ENCODE measurements at places on chromosomes 4 and X.

DNA sequence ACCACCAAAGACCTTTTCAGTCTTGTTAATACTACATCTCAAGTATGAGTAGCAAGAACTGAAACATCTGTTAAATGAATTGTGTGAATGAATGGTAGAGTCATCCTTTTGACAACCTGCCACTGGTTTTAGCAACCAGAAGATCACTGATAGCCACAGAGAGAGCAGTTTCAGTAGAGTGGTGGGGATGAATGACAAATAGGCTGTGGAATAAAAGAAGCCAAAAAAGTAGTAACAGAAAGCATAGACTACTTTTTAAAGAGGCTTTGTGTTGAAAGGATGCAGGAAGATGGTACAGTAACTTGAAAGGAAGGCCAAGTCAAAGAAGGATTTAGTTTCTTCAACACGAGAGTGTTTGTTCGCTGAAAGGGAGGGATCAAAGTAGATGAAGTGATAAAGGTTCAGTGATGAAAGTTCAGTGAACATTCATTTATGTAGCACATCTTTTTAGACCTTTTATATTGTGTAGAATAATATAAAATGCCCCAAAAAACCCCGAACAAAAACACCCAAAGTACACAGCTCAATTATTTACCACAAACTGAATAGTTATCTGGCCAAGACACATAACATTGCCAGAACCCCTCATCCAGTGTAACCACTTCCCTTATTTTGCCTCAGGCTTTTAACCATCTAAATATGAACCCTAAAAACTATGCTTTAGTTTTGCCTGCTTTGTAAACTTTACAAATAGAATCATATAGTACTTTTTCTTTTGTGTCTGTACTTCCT is 40.1 kb upstream of the EIF1AX start:
- no peaks in the 10 kb centered on the region for H3K36me3 ChIP-seq
- H3K4me3 ChIP-seq: no peak overlapping the region
- no peaks in the 10 kb centered on the region for H3K27me3 ChIP-seq

DNA sequence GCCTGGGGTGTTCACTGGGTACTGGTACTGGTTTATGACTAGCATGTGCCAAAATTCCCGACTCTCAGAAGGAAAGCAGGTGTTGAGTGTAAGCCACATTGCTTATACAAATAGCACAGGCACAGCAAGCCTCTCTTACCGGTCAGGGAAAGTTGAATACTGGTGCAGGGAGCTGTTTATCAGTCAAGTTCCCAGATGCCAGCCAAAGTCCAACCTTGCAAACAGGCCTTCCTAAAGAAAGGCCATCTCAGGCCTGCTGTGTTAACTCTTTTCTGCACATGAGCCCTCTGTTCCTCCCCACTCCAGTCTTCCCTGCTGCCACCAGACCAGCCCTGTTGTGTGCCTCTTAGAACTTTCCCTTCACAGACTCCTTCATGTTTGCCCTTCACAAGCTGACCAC is 34.2 kb downstream of the PKD2 start:
- H3K4me1 ChIP-seq: no peaks in the 10 kb centered on the region
- no peak for DNase-seq
- H3K27ac ChIP-seq: no peak overlapping the region

- no peaks in the 10 kb centered on the region for H3K36me3 ChIP-seq
- no peaks in the 10 kb centered on the region for H3K27me3 ChIP-seq
- no peak overlapping the region for H3K4me3 ChIP-seq
- no peak for DNase-seq
Observed at GRCh38 chr4:129384974-129385373, 289.0 kb downstream of the C4orf33 start.

- no peaks in the 10 kb centered on the region for H3K4me1 ChIP-seq
- no peak for DNase-seq
- H3K27ac ChIP-seq: no peak overlapping the region
- no peak overlapping the region for H3K4me3 ChIP-seq
Observed at GRCh38 chr4:1998296-1998695, 10.5 kb downstream of the NELFA start.

GRCh38 chr4:150385606-150386005 is 196.3 kb upstream of the MAB21L2 start:
- no peaks in the 10 kb centered on the region for H3K36me3 ChIP-seq
- H3K4me1 ChIP-seq: no peaks in the 10 kb centered on the region
- DNase-seq: no peak
- no peaks in the 10 kb centered on the region for H3K27me3 ChIP-seq
- no peak overlapping the region for H3K27ac ChIP-seq

DNA sequence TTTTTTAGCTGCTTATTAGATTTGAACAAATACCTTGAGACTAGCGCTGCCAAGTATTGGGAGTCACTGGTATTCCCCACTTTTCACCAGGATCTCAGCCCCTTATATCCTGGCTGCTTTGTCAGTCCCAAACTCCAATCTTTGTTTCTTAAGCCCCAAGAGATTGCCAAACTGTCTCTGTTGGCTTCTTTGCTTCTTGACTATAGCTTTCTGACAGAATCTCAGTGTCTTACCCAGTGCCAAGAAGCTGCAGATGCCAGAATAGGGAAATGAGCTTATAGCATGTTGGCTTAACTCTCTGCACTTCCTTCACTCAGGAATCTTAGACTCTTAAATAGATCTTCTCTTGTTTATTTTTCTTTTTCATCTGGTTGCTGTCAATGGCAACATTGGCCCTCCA is 297.5 kb upstream of the DCAF8L1 start:
- no peak for DNase-seq
- H3K4me1 ChIP-seq: no peaks in the 10 kb centered on the region
- H3K36me3 ChIP-seq: no peaks in the 10 kb centered on the region
- no peak overlapping the region for H3K27ac ChIP-seq
- no peaks in the 10 kb centered on the region for H3K27me3 ChIP-seq

DNA sequence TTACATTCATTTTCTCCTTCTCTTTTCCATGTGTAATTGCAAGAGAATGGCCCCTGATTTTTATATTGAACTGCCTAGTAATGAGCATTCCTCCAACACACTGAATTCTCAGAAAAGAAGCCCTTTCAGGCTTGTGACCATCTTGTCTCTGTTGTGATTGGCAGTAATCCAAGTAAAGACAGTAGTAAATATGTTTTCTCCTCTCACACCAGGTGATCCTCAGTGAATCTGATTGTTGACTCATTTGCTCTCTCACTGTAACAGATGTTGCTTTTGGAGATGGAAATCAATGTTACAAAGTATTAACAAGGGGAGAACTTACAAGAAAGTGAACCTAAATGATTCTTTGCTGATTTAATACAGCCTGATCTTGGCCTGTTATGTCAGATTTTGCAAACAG is 271.0 kb downstream of the AFF2 start:
- no peaks in the 10 kb centered on the region for H3K36me3 ChIP-seq
- no peak overlapping the region for H3K27ac ChIP-seq
- no peak overlapping the region for H3K4me3 ChIP-seq
- no peaks in the 10 kb centered on the region for H3K27me3 ChIP-seq

DNA sequence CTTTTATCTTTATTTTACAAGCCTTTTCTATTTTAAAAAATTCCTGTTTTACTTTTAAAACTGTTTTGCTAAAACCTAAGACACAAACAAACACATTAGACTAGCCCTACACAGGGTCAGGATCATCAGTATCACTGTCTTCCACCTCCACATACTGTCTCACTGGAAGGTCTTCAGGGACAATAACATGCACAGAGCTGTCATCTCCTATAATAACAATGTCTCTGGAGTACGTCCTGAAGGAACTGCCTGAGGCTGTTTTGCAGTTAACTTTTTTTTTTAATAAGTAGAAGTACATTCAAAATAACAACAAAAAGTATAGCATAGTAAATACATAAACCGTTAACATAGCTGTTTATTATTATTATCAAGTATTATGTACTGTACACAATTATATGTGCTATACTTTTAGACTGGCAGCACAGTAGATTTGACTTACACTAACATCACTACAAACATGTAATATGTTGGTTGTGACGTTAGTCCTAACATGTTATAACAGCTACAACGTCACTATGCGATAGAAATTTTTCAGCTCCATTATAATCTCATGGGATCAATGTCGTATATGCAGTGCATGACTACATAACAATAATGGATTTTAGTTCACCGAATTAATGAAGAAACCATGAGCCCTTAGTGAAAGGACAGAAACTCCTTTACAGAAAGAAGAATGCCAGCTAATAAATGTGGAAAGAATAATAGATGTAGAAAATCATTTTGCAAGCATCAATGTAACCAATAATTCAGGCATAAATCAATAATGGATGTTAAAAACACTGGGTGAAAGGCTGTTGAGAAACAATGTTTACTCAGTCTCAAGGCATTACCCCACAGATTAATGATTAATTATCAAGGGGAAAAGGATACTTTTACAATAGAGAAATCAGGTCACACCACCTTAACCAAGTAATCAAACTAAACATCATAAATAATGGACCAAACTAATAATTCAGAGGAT is 49.2 kb downstream of the FBXW7 start:
- no peak overlapping the region for H3K4me3 ChIP-seq
- H3K36me3 ChIP-seq: no peaks in the 10 kb centered on the region
- H3K4me1 ChIP-seq: peaks cover 9% of the 10 kb centered on the region
- no peaks in the 10 kb centered on the region for H3K27me3 ChIP-seq

DNA sequence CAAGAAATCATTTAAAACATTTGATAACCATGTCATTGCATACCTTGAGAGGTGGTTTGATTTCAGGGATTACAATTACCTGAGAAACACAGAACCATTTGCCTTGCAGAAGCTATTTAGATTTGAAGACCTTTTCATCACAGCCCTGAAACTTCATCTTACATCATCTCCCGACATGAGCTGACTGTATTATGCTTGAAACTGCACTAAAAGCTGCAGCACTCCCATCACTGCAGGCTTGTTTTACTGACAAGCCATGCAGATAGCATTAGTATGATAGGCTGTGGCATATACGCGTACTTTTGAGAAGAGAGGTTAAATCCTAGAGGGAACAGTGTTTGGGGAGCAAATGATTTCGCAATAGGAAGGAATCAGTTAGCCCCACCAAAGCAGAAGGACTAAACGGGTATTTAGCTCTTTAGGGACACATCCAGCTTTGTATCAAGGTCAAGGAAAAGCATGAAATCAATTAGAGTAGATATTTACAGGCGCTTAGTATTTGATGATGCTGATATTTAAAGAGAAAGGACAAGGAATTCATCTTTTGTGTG is 133.2 kb upstream of the DIAPH2 start:
- H3K27me3 ChIP-seq: no peaks in the 10 kb centered on the region
- DNase-seq: no peak
- no peak overlapping the region for H3K4me3 ChIP-seq
- H3K4me1 ChIP-seq: no peaks in the 10 kb centered on the region

DNA sequence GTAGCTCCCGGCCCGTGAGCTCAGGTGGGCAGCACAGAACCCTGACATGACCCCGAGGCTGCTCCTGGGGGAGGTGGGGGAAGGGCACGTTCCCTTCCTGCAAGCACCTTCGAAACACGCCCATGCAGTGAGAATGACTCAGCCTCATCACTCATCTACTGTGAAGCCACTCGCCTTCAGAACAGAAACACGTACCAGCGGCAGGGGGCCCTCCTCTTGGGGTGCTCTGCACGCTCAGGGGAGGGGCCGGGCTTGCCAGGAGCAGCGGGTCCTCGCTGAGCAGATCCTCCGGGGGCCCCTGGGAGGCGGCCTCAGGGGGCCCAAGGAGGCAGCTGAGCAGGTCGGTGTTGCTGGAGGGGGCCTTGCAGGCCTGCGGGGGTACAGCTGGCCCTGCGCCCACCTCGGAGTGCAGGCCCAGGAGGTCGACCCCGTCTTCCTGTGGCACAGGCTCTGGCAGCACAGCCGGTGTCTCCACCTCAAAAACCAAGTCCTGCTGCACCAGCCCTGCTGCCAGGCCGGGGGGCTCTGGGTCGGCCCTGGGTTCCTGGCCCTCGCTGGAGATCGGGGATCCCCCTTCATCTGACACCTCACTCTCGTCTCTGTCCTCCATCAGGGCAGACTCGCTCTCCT is 40.9 kb upstream of the CPLX1 start:
- H3K36me3 ChIP-seq: peaks cover 14% of the 10 kb centered on the region
- no peak overlapping the region for H3K27ac ChIP-seq
- H3K4me3 ChIP-seq: no peak overlapping the region
- no peak for DNase-seq
- no peaks in the 10 kb centered on the region for H3K4me1 ChIP-seq
- no peaks in the 10 kb centered on the region for H3K27me3 ChIP-seq

DNA sequence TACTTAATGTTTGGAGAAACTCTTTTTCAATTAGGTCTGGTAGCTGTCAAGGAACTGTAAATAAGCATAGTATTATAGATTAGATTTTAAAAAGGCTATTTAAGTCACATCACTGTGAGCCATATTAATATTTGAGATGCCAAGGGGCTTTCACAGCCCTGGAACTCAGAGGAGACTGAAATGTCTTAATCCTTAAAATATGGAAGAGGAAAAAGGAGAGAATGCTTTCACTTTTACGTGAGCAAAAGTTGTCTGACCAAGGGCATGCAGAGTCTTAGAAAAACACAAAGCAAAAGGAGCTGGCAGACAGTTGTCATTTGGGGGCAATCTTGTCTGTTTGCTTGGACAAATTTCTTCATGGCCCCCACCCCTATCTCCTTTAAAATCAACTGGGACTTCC is 253.2 kb upstream of the IGFBP7 start:
- H3K27ac ChIP-seq: no peak overlapping the region
- no peak overlapping the region for H3K4me3 ChIP-seq
- no peaks in the 10 kb centered on the region for H3K27me3 ChIP-seq
- no peaks in the 10 kb centered on the region for H3K36me3 ChIP-seq
- no peak for DNase-seq

GRCh38 chr4:147822128-147822527 is 90.2 kb downstream of the ARHGAP10 start:
- H3K27ac ChIP-seq: no peak overlapping the region
- no peak overlapping the region for H3K4me3 ChIP-seq
- no peaks in the 10 kb centered on the region for H3K27me3 ChIP-seq
- peak; percentile 37 for DNase-seq

DNA sequence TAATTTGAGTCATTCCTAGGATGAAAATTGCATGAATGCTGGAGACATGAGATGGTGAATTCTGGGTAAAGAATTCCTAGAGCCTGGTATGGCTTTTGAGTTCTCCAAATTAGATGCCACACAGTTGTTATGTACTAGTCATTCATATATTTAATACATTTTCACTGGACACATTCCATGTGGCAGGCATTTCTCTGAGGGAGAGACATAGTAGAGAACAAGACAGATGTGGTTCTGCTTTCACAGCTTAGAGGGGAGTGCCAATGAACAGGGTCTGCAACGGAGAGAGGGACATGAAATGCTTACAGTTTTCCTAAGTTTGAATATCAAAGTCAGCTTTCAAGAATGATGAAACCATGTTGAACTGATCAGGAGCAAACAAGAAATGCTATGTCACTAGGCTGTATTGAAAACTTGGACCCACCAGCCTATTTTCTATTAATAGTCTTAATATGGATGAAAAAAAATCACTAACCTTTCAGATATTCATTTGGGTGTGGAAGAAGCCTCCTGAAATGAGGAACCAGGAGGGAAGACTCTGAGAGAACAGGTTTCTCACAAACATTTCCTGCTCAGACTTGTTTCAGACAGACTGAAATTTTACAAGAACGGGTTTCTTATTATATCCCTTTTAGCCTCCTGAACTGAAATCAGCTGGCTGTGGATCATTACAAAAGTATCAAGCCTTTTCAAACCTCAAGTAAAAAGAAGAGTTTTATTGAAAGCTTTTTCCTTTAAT is 276.0 kb upstream of the TET2 start:
- no peak for DNase-seq
- H3K36me3 ChIP-seq: no peaks in the 10 kb centered on the region
- H3K27me3 ChIP-seq: no peaks in the 10 kb centered on the region
- no peak overlapping the region for H3K27ac ChIP-seq
- no peaks in the 10 kb centered on the region for H3K4me1 ChIP-seq

GRCh38 chr4:31068257-31069075 is 348.3 kb downstream of the PCDH7 start:
- no peak overlapping the region for H3K27ac ChIP-seq
- H3K27me3 ChIP-seq: no peaks in the 10 kb centered on the region
- H3K36me3 ChIP-seq: no peaks in the 10 kb centered on the region
- no peaks in the 10 kb centered on the region for H3K4me1 ChIP-seq
- DNase-seq: no peak
